CD4-positive, alpha-beta T cell (primary cell): ENCODE measurements at places on chromosomes 3 and 15.

GRCh38 chr3:58514405-58514804 lies 22.5 kb downstream of the KCTD6 start:
- DNase-seq = no peak

- no peak for DNase-seq
Measured at GRCh38 chr15:46956456-46956855, 760.8 kb upstream of the SEMA6D start.

GRCh38 chr3:173007079-173007723 lies 133.8 kb downstream of the SPATA16 start:
- DNase-seq = no peak

DNA sequence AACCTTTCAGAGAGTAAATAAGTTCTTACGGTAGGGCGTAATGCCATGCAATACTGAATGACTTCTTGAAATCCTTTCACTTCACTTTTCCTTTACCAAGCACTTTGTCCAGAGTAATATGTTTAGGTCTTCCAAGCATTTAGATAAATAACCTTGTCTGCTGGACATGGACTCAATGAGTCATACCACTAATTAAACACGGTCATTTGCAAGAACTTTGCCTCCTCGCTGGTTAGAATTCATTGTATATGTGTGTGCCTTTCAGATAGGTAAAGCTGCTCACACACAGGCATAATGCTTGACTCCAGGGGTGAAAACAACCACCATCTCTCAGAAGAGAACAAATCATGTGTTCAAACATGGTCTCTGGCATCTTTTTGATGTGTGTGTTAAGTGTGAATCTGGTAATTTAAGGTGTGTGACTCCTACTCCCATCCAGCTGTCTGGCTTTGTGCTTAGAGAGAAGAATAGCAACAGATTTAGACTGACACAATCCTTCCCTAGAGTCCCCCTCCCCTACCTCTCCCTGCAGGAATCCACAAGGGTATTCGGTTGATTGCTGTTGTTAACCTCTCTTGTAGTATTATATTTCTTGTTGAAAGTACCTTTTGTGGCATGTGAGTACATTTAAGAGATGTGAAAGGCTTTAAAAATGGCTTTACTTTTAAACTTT lies 419.0 kb downstream of the CNTN4 start:
- DNase-seq = no peak

DNA sequence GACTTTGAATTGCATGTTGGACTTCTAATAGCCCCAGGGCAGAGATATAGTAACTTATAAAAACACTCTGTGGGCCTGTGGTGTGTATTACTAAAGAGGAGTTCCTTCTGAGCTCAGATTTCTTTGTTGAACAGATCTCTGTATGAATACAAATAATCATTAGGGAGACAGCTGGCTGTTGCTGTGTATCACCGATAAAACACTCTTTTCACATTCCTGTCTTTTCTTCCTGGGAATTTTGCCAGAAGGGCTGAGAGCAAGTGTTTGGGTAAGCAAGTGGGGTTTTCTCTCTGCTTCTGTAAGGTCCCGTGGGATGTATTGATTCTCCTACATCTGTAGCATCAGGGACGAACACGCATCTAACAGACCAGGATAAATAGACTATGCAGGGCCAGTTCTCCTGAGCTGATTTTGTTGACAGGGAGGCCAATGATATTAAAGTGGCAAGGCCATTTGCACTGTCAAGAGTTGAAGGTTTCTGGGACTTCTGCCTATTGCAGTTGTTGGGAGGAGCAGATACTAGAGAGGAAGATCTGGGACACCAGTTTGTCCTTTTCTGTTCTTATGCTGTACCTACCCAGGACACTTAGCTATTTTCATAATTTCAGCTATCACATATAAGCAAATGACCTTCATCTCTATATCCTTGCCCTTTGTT lies 225.9 kb upstream of the CD96 start:
- no peak for DNase-seq

DNA sequence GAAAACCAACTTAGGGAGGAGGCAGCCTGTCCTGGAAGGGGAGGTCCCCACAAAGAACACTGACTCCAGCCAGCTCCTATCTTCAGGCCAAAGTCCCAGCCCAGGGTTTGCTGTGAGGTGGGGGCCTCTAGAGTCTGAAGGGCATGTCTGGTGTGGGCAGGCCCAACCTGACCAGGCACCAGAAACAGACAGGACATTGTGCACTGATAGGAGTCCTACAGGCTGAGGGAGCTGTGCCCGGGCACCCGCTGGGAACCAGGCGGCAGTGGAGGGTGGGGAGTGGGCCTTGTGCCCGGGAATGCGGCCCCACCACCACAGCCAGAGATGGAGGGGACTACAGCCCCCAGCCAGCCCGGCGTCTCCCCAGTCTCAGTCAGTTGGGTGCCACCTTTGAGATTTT lies 161.4 kb downstream of the WNT7A start:
- no peak for DNase-seq

DNA sequence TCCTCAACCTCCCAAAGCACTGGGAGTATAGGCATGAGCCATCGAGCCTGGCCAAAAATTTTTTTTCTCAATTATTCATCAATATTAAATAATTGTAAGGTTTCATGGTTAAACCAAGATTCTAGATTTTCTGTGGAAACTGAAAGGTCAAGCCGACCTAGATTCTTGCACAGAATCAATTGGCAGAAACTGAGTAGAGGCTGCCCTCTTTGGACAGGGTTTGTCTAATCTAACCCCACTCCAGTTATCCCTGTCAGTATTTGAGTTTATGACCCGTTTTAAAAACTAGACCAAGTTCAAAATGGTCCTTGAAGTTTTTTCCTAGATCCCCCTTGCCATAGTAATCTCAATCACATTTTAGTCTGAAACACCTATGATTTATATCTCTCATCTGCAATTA lies 8.6 kb upstream of the ADAM10 start:
- no peak for DNase-seq

DNA sequence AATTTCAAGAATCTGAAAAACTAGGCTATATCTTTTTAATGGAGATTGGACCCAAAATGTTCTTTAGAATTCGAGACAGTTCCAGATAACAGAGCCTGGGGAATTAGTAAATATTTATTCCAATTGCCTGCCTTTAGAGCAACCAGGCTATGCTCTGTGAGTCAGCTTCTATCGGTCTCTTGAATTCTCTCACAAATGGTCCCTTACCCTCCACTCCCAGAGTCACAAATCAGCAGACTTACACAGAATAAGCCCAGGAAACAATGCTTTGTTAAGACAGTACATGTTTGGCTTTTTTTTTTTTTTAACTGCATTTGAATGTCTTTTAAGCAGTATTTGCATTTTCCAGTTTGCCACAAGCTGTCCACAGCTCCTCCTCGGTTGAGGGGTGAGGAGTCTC lies 460.7 kb upstream of the CBLB start:
- DNase-seq = no peak

DNA sequence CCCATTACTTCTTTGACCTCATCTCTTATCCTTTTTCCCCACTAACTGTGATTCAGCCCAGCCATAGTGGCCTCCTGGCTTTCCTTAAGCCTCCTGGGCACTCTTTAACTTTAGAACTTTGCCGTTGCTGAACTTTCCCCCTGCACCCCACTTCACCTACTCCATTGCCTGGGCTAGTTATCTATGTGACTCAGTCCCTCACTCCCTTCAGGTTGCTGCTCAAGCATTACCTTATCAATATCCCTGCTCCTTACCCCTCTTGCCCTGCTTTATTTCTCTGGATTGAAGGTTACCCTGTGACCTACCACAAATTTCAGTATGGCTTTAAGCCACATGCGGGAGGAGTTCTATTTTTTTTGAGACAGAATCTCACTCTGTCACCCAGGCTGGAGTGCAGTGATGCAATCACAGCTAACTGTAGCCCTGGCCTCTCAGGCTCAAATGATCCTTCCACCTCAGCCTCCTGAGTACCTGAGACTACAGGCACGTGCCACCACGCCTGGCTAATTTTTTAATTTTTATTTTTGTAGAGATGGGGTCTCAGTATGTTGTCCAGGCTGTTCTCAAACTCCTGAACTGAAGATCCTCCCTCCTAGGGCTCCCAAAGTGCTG lies 3.4 kb downstream of the MON1A start:
- no peak for DNase-seq

GRCh38 chr3:114299421-114299820 lies 5.6 kb downstream of the TIGIT start:
- no peak for DNase-seq

- DNase-seq = no peak
Measured at GRCh38 chr3:2947536-2947935, 162.6 kb downstream of the IL5RA start.
